NCI-H1105 (cell line): ENCODE measurements at places on chromosomes 16 and 17.

GRCh38 chr16:87202346-87202745 lies 114.8 kb downstream of the C16orf95 start:
- DNase-seq = no peak

DNA sequence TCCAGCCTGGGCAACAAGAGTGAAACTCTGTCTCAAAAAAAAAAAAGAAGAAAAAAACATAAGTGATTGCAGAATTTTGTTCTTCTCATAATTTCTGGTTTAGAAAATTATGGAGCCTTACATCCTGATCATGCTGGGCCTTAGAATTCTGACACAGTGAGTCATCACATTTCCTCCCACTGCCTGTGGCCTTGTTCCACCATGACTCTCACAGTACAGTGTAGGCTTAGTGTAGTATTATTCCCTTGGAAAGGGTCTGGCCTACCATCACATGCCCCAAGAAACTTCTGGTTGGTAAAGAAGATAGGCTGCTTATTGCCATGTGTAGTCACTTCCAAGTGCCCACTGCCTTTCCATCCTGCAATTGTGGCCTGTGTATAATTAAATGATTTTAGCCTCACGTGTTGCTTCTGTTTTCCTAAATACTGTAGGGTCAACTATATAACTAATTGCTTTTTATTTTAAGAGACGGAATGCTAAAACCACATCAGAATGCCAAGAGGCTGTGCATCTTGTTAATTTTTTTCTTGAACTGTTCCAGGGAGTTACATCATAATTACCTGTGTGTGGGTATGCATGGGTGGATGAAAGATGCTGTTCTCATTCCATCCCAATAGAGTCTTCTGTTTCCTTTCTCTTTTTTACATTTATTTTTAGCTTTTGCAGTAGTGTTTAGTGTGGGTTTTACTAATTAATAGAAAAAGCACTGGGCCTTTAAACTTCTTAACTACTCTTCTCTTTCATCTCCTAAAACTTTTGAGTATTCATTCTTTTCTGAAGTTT lies 25.9 kb downstream of the OGFOD1 start:
- no peak for DNase-seq

- no peak for DNase-seq
Observed at GRCh38 chr17:8711291-8711690, 33.3 kb downstream of the CCDC42 start.

GRCh38 chr16:80380514-80380913 lies 160.3 kb upstream of the DYNLRB2 start:
- DNase-seq = no peak

GRCh38 chr16:48347980-48348379 lies 37.2 kb downstream of the SIAH1 start:
- no peak for DNase-seq

DNA sequence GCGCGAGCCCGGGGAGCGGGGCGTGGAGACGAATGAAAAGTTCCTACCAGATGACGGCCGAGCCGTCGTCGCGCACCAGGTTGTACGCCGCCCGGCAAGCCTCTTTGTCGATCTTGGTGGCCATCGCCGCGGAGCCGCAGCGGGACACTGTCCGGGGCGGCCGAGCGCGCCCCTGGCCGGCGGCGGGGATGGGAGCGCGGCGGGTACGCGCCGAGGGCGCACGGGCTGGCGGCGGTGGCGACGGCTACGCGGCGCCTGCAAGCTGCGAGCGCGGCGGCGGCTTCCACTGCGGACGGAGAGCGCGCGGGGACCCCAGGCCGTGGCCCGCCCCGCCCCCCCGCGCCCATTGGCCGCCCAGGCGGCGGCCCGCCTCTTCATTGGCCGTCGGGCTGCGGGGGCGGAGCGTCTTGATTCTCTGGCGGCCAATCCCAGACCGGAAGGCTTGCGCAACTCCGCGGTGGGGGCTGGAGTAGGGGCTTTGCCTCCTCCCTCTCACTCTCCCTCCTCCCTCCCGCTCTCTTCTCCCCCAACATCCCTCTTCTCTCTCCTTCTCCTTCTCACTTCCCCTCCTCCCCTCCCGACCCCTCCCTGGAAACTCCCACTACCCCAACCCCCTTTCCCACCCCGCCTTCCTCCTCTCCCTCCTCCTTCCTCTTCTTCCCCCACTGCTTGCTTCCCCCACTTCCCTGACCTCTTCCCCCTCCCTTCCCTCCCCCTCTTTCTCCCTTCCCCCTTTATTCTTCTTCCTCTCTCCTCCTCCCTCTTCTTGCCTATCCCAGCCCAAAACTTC lies at the start of gene COTL1:
Gene COTL1, minus strand, starts transcription at position 288 of the 790 bp plus-strand sequence. Its CDS starts 164 bp downstream, at position 124.
- DNase-seq = peak; percentile 84

- DNase-seq = no peak
Observed at GRCh38 chr16:6558126-6558525, 774.5 kb upstream of the RBFOX1 start.

DNA sequence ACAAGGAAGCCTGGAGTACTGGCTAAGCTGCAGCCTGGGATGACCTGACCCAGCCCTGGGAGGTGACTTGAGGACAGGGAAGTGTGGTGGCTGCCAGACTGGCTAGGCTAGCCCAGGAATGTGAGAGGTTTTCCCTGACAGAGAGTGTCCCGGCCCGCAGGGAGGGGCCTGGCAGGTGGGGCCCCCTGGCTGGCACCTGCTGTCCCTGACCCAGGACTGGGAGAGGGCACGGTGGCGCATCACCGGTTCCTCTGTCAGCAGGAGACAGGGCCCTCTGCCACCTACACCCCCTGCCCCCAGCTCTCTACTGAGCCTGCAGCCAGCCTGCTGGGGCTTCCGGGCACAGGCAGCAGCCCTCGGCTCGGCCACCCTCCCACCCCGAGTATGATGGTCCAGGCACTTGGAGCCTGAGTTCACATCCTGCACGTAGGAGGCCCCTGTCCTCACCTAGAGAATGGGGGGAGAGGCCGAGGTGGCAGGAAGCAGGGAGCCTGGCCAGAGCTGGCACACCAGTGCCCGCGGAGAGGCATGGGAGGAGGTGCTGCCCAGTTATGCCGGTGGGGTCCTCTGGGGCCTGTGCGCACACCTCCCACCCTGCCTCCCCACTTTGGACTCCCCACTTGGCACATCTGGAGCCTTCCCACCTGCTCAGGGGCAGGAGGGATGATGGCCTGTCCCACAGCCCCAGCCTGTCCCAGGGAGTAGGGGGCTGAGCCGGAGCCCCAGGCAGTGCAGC lies 528 bp downstream of the PRSS27 start:
- no peak for DNase-seq

GRCh38 chr17:47172696-47173565 lies 16.2 kb downstream of the CDC27 start:
- no peak for DNase-seq

- no peak for DNase-seq
Observed at GRCh38 chr16:66189951-66190350, 176.5 kb upstream of the CDH5 start.

GRCh38 chr16:81785138-81785924 lies 6.2 kb downstream of the PLCG2 start:
- no peak for DNase-seq

DNA sequence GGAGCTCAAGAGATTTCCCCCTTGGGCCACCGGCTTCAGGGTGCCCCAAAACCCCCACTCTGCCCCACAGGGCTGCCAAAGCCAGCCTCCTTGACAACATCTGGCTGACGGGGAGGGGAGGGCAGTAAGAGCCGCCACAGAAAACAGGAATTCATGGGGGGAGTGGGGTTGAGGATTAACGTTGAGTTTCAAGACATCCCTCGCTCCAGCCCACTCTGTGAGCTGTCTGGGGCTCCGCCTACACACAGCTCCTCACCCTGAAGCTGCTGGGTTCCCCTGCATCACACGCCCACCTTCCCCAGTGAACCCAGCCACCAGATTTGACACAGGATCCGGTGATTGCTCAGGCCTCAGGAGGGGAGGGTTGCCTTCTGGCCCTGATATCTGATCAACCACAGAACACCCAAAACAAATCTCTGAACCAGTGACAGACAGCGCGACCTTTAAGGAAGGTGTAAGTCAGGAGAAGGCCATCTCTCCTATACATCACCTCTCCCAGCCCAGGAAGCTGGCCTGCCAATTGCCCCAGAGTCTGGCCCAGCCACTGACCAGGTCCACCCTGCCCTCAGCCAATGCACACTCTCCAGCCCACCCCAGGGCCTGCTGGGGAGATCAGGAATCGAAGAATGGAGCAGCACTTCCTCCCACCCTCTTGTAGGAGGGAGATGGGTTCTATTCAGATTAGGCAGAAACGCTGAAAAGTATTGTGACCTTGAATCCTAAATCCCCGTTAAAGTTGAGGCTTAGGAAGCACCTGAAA lies 132.1 kb downstream of the CLEC16A start:
- no peak for DNase-seq

- DNase-seq = no peak
Observed at GRCh38 chr17:49580981-49581647, 5.4 kb downstream of the NXPH3 start.

DNA sequence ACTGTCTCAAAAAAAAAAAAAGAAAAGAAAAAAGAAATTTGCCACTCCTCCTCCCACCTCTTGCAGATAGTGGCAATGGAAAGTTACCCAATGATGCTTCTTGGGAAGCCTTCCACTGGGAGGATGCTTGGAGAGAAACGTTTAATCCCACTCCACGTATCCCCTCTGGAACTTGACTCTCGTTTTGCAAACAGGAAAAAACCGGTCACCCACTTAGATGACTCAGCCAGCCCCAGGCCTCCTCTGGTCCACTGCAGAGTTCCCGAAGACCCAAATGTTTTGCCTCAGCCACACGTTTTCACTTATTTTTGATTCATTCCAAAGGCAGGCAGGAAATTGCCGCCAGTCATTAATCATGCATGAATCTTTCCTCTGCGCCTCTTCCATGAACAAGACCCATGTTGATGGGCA lies 9.3 kb upstream of the TNFRSF17 start:
- no peak for DNase-seq

- no peak for DNase-seq
Observed at GRCh38 chr16:945271-946047, 25.3 kb downstream of the LMF1 start.

- DNase-seq = no peak
Observed at GRCh38 chr17:47204722-47205418, 4.3 kb upstream of the MYL4 start.

DNA sequence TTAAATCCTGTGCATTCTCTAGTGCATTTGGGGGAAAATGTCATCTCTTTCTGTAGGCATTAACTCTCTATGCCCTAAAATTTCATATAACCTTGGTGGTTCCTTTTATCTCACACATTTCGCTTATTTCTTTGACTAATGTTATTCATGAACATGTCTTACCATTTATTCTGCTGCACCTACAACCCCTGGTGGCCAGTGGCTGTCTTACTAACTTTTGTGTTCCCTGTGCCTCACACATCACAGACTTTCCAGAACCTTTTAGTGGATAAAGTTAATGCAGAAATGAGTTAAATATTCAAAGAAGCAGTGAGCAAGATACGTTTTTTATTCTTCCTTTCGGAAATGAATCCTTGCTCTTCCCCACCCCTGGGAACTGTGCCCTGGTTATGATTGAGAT lies 111.9 kb downstream of the CDH13 start:
- no peak for DNase-seq

DNA sequence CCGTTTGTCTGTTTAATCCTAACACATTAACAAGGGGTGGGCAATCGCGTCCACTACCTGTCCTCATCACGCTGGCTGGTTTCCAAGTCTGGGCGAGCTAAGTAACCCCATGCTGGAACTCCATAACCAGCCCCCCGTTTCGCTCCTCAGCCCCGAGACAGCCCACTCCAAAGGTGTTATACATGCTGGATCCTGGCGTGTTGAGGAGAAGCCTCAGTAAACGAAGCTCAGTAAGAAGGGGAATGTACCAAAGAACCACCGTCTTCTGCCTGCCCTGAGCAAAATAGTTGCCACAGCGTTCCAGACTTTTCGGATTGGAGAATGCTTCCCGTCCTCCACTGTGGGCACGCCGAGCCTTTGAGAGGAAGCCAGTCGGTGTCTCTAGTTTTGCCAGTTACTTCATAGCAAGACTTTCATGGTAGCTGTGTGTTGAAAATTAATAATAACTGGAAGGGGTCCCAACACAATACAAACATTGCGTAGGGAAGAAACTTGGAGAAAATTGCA lies 16.1 kb upstream of the C17orf78 start:
- DNase-seq = no peak

GRCh38 chr16:81450783-81451491 lies 6.3 kb downstream of the CMIP start:
- DNase-seq = no peak

GRCh38 chr16:86363057-86363490 lies 147.3 kb upstream of the FOXF1 start:
- DNase-seq = no peak

DNA sequence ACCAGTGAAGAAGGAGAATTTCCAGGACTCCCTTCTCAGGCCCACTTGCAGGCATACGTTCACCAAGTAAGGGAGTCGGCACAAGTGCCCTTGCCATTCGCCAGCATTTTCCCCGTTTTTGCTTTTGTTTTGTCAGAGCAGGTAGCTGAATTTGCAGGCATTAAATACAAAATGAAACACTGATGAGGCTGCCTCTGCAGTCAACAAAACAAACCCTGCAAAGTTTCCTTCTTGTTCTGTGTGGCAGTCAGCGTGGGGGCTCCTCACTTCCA lies 7.8 kb downstream of the GLOD4 start:
- no peak for DNase-seq

GRCh38 chr17:2418572-2418971 lies 17.7 kb upstream of the MNT start:
- no peak for DNase-seq

DNA sequence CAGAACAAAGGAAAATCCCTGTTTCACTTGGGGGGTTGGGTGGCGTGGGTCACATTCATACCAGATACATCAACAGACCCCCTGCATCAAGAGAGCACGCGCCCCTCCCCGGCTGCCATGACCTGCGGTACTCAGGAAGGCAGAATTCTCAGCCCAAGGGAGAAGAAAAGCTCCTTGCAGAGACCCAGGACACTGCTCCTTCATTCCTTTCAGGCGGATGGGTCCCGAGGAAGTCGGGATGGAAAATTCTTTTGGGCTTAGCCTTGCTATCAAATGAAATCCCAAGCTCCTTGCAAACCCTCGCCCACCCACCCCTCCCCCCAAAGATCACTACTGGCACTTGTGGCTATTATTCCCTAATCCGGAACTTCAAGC lies 40.6 kb downstream of the HIC1 start:
- DNase-seq = no peak

- DNase-seq = no peak
Observed at GRCh38 chr16:72285324-72285723, 113.4 kb upstream of the PMFBP1 start.

GRCh38 chr16:12065866-12066545 lies 89.5 kb downstream of the SNX29 start:
- DNase-seq = no peak

- no peak for DNase-seq
Observed at GRCh38 chr17:49522357-49522890, 27.3 kb downstream of the NGFR start.

DNA sequence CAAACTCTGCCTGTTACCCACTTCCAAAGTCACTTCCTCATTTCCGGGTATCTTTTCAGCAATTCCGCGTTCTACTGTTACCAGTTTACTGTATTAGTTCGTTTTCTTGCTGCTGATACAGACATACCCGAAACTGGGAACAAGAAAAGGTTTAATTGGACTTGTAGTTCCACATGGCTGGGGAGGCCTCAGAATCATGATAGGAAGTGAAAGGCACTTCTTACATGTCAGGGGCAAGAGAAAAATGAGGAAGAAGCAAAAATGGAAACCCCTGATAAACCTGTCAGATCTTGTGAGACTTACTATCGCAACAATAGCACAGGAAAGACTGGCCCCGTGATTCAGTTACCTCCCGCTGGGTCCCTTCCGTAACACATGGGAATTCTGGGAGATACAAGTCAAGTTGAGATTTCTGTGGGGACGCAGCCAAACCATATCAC lies 30.9 kb downstream of the PAFAH1B1 start:
- no peak for DNase-seq

GRCh38 chr16:24969071-24969470 lies 46.1 kb downstream of the ARHGAP17 start:
- no peak for DNase-seq

GRCh38 chr17:68981288-68981687 lies 26.1 kb upstream of the ABCA8 start:
- DNase-seq = no peak
